ENCODE measurements at places on chromosomes 5 and 9. TPM values are rescaled to one million over a fixed set of nuclear protein-coding genes. Genes with fewer than 3 reads are reported as not detected.

DNA sequence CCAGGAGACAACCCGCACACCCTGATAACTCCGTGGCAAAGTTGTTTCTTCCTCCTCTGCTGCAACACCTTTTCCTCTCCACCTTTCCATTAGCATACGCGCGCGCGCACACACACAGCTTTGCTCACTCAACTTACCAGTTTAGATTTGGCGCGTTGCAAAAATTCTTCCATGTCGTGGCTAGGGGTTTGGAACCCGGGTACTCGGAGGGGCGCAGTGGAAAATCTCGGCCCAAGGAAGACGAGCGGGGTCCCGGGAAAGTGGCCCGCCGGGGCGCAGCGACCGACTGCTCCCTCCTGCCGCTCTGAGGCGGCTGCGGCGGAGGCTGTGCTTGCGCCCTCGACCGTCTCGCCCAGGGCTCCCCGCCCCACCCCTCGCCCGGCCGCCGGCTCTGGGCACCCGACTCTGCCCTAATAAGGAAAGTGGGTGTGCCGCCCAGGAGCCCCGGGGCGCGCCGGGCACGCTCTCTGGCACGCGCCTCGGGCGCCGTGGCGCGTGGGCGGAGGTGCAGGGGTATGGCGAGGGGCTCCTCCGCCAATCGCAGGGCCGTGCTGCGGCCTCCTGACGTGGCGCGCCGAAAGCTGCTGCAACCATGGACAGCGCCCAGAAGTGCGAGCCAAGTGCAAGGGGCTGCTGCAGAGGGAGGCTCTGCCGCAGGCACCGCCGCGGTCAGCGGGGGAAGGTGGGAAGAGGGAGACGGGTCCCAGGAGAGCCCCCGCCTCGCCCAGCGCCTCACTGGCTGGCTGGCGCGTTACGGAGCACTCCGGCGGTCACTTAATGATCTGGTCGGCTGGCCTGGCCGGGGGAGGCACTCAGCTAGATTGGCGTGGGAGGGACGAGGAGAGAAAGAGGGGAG, at the start of gene PRUNE2:
PRUNE2 (minus strand) TSS at position 324 of the 856 bp plus-strand sequence; CDS start at position 173, 151 bp downstream.
- peak; percentile 54 for DNase-seq

DNA sequence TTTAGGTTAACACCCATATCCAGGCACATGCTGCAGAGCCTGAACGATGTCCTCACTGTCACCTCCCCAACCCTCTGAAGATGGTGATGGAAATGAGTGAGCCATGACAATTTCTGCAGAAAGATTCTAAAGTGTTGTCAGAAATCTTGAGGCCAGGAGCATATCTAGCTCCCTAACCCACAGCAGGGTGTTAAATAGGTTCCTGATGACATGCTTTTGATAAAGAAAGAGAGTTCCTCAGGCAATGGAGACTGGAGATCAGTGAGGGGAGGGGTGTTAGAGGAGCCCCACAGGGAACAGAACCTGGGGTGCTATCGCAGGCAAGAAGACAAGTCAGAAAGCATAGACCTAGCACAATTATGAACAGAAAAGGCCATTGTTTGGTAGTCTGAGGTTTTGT, 95.7 kb downstream of the ENC1 start:
- DNase-seq: no peak

DNA sequence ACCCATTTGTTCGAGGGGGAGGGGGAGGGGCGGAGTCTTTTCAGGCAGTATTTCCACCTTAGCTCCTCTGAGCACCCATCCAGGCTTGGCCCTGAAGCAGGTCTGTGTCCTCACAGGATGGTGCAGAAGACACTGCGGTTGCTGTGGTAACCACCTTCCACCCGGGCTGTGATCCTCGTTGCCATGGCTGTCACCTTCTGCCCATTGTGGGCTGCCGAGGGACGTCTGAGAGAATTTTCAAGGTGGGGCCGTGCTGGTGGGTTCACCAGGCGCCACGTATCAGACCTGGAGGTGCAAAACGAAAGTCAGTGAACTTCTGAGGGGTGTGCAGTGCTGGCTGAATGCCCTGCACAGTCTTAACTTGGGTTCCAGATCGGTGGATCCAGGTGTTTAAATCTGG, 26.7 kb downstream of the POLR1E start:
- DNase-seq: no peak

- DNase-seq: no peak
Measured at GRCh38 chr5:67383451-67383850, 186.9 kb upstream of the CD180 start.

GRCh38 chr5:125032286-125032685, 285.8 kb upstream of the ZNF608 start:
- DNase-seq: no peak

- DNase-seq: no peak
Measured at GRCh38 chr5:14928661-14929060, 57.1 kb upstream of the ANKH start.

GRCh38 chr9:5446451-5447236, 3.7 kb upstream of the CD274 start:
- DNase-seq: no peak

- no peak for DNase-seq
Measured at GRCh38 chr5:96218653-96219052, 214.4 kb downstream of the PCSK1 start.

DNA sequence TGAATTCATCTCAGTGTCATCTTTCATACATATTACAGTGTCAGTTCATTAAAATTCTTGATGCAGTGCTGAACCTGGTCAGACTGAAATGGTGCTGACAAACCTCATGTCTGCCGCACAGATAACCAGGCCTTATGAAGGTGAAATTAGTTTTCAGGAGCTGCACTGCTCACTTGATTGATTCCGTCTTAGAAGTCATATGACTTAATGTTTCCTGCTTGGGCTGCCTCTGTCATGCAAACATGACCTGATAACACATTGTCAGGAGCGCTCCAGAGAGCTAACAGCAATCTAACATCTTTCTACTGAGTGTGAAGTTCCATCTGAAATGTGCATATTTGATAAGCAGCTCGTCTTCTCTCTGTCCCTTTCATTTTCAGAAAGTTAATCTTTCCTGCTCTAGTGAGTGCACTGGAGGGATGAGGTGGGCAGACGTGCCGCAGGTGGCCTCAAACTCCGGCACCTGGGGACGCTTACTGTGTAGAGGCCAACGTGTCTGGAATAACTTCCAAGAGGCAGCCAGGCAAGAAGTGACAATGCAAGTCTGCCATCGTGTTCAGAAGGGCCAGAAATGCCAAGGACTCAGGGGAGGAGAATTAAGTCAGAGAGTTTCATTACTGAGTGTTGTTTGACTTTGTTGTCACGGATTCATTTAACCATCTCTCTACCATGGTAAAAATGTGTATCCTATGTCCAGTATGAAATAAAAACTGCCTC, 592.1 kb downstream of the TLE1 start:
- DNase-seq: no peak

DNA sequence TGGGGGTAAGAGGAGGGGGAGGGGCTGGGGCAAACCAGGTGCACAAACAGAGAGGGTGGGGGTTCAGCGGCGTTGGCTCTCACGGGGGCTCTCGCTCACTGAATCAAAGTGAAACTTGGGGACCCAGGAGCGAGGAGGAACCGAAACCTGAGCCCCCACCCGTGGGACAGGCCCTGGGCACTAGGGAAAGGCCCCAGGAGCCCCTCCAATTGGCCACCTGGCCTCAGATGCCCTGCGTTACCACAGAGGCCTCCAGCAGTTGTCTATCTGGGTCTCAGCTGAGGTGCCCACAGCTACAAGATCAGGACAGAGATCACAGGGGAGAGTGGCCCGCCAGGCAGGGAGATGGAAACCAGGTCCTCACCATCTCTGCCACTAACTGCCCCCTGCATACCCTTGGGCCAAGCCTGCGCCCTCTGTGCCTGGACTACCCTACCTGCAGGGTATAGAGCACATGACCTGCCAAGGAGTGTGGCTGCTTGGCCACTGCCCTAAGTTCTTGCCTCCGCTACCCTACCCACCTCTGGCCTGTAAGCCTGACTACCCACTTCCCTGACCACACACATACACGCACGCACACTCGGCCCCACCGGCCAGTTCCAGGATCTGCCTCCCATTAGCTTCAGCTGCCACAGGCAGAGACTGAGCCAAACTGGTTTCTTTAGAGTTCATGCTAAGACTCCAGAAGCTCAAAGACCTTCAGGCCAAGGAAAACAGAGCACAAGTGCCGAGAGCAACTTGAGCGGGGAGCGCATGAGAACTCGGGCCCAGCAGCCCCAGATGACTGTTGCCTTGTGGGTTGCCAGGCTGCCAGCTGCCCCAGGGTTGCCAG, 39.9 kb downstream of the PAX5 start:
- no peak for DNase-seq

- peak; percentile 15 for DNase-seq
Measured at GRCh38 chr9:34600908-34601307, 11.0 kb downstream of the RPP25L start.

DNA sequence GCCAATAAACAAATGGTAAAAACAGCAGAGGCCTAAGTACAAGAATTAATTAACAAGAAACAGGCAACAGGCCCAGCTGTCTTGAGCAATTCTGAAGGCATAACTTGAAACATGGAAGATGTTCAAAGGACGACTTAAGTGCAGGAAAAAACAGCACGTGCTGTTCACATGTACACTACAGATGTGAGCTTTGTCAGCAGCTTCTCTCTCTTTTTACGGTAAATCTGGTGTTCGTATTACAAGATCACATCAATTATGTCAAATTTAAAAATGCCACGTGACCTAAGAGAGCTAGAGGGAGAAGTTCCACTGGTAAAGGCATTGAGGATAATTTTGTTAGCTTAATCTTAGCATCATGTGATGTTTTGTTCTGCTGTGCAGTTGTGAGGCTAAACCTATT, 281.1 kb downstream of the PSAT1 start:
- DNase-seq: no peak

GRCh38 chr5:115542651-115543364, 1.8 kb downstream of the FEM1C start:
- no peak for DNase-seq

DNA sequence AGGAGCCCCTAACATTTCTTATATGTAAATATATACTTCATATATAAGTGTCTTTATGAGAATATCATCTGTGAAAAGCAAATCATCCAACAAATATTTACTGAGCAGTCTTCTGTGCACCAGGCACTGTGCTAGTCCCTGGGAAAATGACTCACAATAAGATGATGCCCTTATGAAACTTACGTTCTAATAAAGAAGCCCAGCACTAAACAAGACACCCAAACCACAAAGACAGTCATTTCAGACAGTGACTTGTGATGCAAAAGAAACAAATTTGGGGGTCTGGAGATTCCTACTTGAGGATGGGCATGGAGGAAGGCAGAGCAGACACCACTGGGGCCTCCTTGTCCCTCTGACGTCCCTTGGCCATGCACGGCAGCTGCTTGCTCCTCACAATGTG, 30.6 kb upstream of the PPP1R2B start:
- no peak for DNase-seq

- DNase-seq: peak; percentile 56
Measured at GRCh38 chr9:113910036-113910639, 34.0 kb downstream of the ZNF618 start.

DNA sequence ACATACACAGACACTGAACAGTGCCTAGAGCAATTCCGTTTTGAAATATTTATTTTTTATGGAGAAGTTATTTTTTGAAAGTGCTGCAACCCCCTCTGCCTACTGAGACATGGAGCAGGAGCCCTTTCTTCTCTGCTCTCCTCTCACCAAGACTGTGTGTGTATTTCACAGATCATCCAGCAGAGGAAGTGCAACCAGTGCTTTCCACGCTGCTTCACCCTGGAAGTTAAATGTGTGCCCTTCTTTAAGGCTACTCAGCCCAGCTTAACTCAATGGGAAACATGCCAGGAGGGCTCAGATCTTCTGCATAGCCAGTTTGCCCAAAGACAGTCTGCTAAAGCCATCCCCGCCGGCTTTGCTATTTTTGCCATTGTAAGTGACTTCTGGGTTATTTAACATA, 606.3 kb downstream of the TLE1 start:
- no peak for DNase-seq

DNA sequence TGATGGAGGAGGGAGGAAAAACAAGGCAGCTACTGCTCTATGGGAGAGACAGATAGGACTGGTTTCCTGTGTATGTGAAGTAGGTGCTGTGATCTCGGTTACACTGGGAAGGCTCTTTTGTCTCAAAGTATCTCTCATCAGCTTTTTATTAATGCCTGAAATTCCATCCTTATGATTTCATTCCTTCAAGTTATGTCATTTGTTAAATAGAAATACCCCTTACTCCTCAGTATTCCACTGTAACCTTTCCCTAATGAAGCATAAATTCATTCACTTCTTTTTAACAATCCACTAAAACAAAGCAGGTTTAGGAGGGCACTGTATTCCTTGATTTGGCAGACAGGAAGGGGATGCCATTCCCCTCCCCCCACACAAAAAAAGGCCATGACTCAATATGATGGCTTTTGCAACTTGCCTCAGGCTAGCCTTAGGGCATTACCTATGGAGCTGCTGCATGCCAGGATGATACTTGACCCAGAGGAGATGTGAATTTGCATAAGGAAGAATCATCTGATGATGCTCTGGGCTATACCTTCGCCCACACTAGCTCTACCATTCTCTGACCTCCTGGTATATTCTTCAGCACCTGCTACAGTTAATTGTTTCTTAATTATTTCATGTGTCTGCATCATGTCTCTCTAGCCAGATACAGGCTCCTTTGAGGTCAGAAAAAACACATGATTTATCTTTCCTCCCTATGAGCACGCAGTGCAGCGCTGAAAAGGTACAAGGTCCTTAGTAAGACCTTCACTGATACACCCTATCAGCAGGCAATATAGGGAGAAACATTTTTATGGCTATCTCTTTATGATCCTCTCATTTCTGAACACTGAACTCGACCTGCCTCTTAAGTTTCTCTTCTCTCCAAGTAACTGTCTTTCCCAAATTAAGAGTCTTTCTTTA, 26.3 kb downstream of the NR3C1 start:
- DNase-seq: peak; percentile 12

DNA sequence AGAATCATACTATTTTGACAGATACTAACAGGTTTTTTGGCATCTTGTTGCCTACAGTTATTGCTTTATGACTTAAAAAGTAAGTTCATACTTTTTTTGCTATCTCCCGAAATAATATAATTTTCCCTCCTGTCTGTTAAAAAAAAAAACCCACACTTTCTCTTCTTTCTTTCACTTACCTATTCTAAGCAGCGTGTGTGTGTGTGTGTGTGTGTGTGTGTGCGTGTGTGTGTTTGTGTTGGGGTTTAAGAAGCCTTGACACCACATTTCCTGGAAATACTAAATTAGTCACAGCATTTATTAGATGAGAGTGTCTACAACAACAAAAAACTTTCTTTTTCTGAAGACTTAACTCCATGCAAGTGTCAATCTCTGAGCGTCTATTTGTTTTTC, 12.4 kb downstream of the TNFAIP8 start:
- DNase-seq: no peak

DNA sequence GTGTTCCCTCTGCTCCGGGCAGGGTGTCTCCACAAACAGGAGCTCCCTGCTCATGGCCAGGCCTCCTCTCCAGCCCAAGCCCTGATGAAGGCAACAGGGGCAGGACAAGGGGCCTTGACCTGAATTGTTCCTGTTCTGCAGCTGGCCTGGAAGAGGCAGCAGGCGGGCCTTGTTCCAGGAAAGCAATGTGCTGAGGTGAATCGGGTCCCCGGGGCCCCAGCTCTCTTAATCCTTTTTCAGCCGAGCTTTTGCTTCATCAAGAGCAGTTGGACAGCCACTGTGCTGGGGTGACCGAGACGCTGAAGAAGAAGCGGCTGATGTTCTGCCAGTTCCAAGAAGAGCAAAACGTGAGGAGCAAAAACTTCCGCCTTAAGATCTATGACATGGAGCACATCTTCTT, 41.4 kb downstream of the CCDC180 start:
- no peak for DNase-seq

GRCh38 chr9:38371495-38371894, 21.0 kb upstream of the ALDH1B1 start:
- DNase-seq: peak; percentile 14

The ABCA1 gene
- total RNA-seq: 0.76 TPM

The CTXN3 gene
- total RNA-seq: not detected

The ARRDC3 gene
- 32.9 TPM for total RNA-seq

The GNPDA1 gene
- 54.0 TPM for total RNA-seq

The ARHGEF28 gene
- 92.0 TPM for total RNA-seq

The CENPK gene
- total RNA-seq: 42.7 TPM
